ENCODE measurements at places on chromosomes 4 and X.

GRCh38 chr4:187118602-187119120 lies 395.0 kb upstream of the FAT1 start:
- DNase-seq: no peak

DNA sequence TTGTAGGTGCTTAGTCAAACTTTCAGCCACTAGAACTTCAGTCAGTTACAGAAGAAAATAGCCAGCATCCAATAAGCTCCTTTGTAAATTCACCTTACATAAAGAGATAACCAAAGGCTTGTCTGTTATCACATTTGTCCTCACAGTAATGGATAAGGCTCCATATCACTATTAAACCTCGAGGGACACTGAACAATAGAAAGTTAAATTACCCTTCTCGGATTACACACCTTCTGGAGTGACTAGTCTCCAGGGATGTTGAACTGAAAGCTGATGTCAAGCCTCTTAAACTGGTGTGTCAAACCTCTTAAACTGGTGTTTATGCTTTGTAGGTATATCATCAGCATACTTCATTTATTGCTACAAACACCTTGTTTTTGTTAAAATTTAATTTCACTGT lies 639.0 kb downstream of the CENPC start:
- no peak for DNase-seq

- no peak for DNase-seq
Measured at GRCh38 chr4:99853999-99854398, 37.4 kb downstream of the DAPP1 start.

GRCh38 chr4:82770607-82771006 lies 28.0 kb downstream of the SCD5 start:
- no peak for DNase-seq

- no peak for DNase-seq
Measured at GRCh38 chr4:147596377-147596776, 20.8 kb upstream of the TMEM184C start.

DNA sequence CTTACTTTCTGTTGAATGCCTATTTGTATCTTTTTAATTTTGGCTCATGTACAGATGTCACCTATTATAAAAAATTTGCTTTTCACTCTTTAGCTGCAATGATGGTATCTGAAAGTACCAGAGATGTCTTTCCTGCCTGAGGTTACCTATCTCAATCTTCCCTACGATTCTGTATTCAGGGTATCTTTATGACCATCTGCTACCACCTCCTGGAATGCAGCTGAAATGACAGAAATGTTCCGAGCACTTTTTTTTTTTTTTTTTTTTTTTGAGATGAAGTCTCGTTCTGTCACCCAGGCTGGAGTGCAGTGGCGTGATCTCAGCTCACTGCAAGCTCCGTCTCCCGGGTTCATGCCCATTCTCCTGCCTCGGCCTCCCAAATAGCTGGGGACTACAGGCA lies 136.4 kb downstream of the REPS2 start:
- no peak for DNase-seq

GRCh38 chr4:86141161-86141560 lies 218.7 kb downstream of the MAPK10 start:
- DNase-seq: no peak

DNA sequence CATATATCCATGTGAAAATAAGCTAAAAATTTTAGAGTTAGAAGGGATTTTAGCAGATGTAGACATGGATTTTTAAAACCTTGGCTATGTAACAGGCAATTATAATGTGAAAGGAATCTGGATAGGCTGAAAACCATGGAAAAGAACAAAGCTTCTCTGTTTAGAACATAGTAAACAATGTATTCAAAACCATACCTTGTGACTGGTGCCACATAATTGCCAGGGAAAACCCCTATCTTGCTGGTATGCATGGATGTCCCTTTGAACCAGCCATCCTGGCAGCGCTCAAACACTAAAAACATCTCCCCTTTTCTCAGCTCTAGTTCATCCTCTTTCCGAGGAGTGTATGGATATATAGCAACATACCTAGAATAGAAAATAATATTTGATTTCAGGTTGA lies 110.6 kb upstream of the CBR4 start:
- no peak for DNase-seq

DNA sequence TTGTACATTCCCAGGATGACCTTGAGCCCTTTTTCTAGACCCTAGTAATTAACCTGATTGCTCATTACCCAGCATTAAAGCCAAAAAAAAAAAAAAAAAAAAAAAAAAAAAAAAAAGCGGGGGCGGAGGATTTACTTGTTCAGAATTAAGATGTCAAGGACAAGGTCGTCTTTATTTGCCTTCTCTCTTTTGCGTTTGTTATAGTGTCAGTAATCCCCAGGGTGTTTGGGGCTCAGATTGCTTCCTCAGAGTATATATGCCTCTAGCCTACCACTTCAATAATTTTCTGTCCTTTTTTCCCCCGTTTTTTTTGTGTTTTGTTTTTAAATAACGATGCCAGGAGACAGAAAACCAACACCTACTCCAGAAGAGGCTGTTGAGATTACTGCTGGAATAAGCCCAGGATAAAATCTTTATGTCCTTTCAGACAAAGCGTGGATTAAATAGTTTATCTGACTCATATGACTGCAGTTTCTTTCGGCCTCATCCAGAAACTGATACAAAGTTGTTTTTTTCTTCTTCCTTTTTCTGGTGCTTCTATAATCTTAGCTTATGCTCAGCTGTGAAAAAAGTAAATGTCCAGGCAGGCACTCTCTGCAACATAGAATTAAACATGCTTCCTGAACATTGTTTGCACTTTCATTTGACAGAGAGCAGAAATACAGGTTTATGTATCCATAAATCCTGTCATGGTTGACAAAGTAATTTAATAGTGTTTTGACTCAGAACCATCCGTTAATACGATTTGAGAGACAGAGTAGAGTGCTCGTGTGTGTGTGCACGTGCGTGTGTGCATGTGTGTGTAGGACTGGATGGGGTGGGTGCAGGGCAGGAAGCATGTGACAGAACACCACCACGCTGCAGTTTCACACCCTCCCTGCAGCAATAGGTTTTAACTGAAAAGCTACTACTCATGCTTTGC lies 138.6 kb downstream of the AFF1 start:
- DNase-seq: no peak

DNA sequence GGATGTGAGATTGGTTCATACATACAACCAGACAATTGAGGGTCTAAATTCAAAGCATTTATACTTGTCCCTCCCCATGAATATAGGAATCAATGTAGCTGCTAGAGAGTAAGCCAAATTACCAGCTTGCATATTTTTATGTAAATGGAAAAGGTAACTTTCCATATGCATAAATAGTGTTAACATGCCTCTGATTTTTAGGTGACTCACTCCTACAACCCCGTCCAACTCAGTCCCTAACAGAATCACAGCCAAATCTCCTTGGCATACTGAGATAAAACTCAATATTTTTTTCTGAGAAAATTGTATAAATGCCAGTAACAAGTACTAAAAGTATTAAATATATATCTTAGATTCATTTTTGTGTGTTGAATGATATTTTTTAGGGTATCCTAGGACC lies 67.2 kb downstream of the INPP4B start:
- no peak for DNase-seq

DNA sequence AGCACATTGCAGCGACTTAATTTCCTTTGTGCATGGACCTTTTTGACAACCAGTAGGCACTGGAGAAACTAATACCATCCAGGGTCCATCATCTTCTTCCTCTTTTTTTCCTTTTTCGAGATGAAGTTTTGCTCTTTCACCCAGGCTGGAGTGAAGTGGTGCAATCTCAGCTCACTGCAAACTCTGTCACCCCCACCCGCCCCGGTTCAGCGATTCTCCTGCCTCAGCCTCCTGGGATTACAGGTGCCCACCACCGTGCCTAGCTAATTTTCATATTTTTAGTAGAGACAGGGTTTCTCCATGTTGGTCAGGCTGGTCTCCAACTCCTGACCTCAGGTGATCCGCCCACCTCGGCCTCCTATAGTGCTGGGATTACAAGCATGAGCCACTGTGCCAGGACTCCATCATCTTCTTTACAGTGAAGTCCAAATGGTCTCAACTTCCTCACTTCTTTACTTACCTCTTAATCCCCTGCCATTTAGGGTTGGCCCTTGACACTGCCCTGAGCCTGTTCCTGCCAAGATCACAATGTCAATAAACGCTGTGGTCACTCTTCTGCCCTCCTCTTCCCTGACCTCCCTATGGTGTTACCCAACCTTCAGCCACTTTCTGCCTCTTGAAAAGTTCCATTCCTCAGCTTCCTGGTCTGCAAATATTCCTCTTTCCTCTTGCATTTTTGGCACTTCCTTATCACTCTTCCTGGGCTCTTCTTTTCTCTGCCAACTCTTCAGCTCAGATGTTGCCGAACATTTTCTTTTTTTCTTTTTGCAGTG lies 119.8 kb upstream of the SLC34A2 start:
- no peak for DNase-seq

DNA sequence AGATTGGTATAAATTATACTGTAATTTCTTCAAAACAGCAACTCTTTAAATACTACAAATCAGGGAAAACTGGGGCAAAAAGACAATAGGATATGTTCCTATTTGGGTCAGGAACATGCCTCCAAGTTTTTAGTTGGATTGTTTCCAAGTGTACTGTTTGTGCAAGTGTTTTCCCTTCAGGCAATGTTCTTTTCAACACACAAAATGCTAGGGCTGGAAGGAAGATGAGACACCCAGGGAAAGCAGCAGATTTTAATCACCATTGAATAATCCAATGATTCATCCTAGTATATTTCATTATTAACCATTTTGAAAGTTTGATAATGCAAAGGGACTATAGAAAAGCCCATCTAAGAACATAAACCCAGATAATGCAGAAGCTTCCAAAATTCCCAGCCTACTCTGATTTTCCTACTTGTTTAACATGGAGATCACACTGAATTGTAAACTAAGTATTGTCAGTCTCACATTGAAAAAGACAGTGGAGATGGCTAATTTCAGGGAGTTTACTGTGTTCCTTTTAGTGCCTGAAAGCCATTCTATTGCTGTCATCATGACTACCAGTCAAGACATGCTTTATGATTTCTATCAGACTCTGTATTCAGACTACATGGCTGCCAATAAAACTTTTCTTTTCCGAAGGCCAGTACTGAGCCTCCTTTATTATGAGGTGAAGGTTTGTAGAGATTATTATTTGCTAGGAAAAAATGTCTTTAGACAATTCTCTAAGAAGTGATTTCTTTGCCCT lies 38.6 kb downstream of the COL4A6 start:
- no peak for DNase-seq

DNA sequence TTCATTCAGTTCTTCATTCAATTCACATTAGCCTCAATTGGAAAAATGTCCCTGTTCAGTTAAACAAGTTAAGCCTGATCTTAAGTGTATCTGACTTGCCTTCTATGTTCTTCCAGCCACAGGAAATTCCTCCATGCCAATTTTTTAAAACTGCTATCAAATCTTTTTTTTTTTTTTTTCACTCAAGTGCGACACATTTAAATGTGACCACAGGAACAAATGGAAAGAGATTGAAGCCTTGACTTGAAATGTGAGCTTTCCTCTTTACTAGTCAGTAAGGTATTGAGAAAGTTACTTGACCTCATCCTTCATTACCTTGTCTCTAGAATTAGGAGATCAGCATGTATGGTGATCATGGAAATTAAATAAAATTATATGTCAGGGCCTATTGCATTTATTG lies 165.1 kb downstream of the SLIT2 start:
- DNase-seq: no peak

DNA sequence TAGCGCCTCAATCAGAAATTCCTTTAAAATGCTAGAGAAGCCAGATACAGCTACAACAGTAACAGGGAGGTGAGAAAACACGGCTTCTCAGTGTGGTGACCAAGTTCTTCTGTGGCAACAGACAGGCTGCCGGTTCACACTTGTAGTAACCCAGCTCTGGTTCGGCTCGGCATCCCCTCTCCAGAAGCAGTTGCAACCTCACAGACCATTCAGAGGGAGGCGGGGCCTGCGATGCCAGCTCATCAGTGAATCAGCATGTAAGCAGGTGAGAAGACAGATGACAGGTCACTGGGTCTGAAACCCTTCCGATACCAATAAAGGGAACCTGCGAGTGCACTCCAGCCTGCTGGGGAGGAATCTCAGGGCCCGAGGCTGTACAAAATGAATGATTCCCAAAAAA lies 251.0 kb downstream of the KCNIP4 start:
- DNase-seq: no peak

- no peak for DNase-seq
Measured at GRCh38 chr4:116664198-116664597, 421.2 kb downstream of the TRAM1L1 start.

DNA sequence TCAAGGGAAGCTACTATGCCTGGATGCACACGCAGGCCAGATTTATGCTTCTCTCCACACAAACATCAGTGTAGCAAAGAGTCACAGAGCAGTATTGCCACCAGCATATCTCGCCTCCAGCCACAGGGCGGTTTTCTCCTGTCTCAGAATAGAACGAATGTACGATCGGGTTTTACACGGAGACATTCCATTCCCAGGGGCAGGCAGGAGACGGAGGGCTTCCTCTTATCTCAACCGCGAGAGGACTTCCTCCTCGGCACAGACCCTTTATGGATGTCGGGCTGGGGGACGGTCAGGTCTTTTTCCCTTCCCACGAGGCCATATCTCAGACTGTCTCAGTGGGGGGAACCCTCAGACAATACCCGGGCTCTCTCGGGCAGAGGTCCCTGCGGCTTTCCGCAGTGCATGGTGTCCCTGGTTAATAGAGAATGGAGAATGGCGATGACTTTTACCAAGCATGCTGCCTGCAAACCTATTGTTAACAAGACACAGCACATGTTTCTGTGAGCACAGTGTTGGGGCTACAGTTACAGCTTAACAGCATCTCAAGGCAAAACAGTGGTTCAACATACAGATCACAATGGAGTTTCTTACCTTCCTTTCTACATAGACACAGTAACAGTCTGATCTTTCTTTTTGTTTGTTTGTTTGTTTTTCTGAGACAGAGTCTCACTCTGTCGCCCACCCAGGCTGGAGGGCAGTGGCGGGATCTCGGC lies 24.1 kb downstream of the CSF2RA start:
- no peak for DNase-seq

DNA sequence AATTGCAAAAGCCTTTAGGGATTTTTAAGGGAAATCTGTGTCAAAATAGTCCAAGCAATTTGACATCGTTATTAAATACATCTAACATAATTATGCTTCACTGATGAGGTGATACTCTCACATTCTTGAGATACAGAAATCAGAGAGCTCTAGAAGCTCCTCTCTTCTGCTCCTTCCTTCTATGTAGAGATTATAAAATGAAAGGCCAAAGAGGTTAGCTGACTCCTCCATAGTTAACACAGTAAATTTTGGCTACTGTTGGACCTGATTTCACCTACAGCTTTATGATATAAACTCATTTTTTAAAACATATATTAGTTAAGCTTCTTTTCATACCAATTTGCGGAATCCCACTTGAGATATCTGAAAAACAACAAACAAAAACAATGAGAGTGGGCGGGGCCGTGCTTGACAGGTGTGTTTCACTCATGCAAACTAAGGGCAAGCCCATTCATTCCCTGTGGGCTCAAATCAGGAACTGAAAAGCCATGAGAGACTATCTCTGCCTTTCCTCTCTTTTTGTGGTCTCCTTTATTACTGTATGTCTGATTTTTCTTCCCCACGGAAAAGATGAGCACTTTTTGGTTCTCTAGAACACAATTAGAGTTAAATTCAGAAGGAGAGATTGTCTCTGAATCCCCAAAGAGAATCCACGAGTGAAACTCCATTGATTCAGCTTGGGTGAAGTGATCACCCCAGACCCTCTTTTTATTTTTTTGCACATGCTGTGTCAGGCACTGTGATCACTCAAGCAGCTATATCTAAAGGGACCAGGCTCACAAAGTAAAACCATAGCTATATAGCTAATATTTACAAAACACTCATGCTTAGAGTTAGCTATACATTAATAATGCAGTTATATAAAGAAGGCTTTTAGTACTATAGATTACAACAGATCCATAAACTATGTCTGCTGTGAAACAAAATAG lies 566.3 kb downstream of the IL15 start:
- DNase-seq: no peak

GRCh38 chr4:11153171-11153750 lies 275.4 kb downstream of the HS3ST1 start:
- no peak for DNase-seq
